ENCODE measurements at places on chromosomes 12 and 14.

- DNase-seq: no peak
Measured at GRCh38 chr14:31877255-31877798, 199.8 kb upstream of the ARHGAP5 start.

DNA sequence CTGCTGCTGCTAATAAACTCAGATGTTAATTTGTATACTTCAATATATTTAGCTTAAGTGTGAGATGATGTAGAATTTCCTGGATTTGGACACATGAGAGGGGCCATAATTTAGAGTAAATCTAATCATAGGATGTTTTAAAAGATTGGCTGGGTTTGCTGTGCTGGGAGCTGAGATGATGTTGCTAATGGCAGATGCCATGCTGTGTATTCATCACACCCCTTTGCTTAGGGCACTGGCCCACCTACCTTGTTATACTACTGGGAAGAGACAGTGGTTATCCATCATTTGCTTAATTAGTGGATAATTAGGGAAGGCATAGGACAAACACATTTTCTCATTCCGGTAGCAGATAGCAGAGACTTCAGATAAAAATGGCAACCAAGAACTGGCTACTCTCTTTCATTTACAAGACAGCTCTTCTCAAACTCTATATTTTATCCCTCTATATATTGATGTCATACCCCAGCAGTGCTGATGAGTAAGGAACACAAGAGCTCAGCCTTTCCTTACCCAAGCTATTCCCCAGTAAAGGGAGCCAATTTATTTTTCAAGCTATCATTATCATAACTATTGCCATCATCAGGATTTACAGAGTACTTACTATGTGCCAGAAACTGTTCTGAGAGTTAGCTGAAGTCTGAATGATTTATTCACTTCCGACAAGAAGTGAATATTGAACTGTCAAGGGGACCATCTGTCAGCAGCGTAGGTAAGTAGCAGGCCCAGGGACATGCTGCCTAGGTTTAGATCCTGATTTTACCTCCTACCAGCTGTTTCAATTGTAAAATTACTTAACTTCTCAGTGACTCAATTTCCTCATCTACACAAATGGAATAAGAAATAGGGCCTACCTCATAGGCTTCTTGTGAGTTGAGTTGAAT lies 204.6 kb upstream of the FLRT2 start:
- DNase-seq: no peak

DNA sequence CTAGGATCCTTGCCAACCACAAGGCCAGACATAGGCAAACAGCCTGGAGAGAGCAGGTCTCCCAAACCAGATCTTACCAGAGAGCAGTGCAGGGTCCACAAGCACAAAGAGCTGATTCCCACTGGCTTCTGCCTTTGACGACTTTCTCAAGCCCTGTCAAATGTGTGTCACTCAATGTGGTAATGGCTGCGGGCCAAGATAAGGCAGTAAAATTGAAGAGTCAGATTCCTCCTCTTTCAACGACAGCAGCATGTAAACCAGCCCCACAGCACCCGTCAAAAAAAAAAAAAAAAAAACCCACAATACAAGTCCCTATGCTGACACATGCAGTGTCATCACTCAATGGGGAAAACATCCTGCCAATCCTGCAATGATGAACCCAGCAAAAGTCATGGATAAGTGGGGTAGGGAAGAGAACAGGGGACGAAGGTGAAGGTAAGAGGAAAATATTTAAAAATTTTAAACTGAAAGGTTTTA lies at the start of gene STON2:
Gene STON2, minus strand, starts transcription at position 123 of the 477 bp plus-strand sequence. CDS start 1,942 bp downstream, outside the sequence.
- DNase-seq: no peak

- DNase-seq: peak; percentile 45
Measured at GRCh38 chr12:65948320-65949008, 124.2 kb downstream of the HMGA2 start.

DNA sequence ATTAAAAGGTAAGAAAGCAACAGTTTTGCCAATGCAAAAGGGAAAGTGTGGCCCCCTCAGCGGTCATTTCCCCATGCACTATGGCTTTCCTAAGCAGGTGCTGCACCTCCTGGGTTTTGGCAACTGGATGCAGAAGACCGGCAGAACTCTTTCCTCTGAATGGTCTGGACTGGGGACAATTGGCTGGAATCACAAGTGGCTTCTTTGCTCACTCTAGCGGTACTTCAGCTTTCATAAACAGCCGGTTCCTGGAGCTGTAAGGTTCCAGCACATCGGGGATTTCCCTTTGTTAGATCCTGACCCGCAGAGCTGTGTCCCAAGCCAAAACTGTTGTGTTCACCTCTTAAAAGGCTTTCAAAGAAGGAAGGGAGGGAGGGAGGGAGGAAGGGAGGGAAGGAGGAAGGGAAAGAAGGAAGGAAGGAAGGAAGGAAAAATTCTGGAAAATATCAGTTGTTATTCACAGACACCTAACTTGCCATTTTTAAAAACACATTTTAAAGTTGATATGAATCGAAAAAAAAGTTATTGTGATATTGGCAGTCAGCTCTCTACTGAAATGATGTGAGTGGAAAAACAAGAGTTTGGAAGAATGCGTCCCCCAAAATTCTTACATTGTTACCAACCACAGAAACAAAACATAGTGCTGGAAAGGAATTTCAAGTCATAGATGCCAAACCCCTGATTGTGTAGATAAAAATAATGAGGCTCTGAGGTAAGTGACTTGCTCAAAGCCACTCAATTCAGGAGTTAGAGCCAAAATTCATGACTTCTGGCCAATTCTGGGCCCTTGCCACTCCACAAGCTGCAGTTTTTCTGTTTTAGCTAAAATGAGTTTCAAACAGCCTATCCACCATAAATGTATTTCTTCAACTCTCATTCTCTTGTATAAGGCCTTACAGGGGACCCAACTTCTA lies 220.6 kb upstream of the HMGA2 start:
- DNase-seq: peak; percentile 44

DNA sequence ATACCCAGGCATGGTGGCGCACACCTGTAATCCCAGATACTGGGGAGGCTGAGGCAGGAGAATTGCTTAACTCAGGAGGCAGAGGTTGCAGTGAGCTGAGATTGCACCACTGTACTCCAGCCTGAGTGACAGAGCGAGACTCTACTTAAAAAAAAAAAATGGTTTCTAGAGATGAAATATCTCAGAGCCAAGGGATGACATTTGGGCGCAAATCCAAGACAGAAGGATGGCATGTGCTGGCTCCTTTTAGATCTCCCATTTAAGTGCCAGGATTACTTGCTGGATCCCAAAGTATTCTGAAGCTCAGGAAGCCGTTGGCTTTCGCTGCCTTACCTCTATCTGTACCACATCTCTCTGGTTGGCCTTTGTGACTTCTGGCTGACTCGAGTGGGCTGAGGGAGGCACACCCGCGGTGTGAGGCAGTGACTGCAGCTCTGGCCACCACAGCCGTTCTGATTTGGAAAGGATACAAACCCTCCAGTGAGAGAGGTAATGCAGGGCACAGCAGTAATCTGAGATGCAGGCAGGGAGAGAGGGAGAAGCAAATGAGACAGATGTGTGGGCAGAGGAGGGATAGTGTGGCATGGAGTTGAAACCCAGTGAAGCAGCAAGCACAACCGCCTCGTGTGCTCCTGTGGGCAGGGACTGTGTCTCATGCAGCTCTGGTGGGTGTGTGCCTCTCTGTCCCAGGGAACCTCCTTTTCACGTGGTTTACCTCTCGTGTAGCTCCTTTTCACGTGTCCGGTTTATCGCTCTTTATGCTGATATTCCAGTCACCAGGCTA lies 4.9 kb downstream of the B4GALNT3 start:
- DNase-seq: no peak

- peak; percentile 62 for DNase-seq
Measured at GRCh38 chr12:618605-619004, 44.6 kb downstream of the NINJ2 start.

GRCh38 chr12:130394906-130395305 lies 57.2 kb downstream of the PIWIL1 start:
- no peak for DNase-seq

DNA sequence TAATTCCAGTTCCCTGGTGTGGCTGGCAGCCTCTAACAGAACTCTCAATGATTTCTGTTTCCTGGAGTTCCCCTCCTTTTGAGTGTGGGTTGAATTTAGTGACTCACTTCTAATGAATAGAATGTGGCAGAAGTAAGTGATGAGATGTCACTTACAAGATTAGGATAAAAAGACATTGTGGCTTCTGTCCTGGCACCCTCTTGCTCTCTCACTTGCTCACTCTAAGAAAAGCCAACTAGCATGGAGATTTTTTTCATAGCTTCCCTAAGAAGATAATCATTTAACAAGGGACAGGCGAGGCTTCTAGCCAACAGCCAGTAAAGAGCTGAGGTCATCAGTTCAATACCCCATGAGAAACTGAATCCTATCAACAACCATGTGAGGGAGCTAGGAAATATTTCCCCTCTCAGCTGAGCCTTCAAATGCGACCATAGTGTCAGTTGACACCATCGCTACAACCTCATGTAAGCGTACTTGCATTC lies 156.7 kb downstream of the TMTC3 start:
- no peak for DNase-seq

DNA sequence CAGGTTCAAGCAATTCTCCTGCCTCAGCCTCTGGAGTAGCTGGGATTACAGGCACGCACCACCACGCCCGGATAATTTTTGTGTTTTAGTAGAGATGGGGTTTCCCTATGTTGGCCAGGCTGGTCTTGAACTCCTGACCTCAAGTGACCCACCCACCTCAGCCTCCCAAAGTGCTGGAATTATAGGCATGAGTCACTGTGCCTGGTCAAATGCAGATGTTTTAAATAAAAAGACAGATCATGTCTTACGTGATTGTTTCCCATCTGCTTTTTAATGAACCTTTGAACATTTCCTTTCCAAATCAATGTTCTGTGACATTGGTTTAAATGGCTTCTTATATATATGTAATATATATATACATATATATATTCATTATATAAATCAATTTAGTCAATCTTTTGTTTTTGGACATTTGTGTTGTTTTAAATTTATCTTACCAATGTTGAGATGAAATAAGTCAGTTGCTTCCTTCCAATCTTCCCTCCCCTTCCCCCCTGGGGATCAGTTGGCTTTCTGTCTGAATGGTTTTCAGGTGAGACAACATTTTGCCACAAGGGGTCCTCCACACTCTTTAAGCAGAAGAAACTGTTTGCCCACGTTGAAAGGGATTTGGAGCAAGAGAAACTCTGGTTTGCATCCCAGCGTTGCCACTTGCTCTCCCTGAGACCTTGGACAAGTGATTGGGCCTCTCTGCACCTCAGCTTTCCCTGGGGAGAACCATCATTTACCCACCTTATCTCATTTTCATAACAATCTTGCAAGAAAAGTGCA lies 47.6 kb upstream of the RBM19 start:
- DNase-seq: no peak

GRCh38 chr12:92365836-92366235 lies 220.2 kb upstream of the BTG1 start:
- no peak for DNase-seq

Measured in lower lobe of right lung (tissue), 2 donors.